ENCODE measurements at places on chromosomes 6 and 20.
A peak's percentile ranks its signal among the peaks of the same experiment; 100 is the strongest.

DNA sequence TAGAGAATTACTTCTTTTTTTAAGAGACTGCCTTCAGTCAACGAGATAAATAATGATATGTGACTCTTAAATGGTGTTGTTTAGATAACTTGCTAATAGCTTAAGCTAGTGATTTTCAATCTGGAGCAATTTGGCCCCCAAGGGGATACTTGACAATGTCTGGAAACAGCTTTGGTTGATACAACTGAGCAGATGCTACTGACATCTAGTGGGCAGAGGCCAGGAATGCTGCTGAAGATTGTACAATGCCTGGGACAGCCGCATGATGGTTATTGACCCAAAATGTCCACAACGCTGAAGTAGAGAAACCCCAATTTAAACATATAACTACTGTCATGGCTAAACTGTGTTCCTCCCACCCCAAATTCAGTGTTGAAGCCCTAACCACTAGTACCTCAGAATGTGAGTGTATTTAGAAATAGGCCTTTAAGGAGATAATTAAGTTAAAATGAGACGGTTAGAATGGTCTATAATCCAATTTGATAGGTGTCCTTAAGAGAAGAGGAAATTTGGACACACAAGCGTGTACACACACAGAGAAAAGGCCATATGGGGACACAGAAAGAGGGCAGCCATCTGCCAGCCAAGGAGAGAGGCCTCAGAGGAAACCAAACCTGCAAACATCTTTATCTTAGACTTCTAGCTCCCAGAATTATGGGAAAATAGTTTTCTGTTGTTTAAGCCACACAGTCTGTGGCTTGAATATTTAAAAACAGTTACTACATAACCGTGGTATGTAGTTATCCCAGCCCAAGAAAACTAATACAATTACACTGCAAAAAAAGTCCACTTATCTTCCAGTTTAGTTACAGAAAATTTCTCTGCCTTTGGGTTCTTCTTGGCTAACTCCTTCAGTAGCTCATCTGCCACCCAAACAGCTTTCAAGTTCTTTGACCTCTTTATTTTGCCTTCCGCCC, 22.2 kb downstream of the RWDD2A start:
- DNase-seq: peak; percentile 77

DNA sequence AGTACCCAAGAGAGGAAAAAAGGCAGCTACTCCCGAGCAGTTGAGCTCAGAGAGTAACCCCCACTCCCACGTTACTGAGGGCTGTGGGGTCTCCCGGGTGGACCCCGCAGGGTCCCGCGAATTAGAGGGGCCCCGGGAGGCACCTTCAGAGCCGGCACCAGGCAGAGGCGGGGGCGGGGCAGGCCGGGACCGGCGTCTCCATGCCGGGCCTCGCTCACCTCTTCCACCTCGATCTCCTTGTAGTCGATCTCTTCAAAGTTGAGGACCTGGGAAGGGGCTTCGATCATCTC, 381 bp downstream of the MAP3K7 start:
- DNase-seq: no peak

GRCh38 chr6:49416195-49416594, 46.9 kb downstream of the MMUT start:
- DNase-seq: no peak

DNA sequence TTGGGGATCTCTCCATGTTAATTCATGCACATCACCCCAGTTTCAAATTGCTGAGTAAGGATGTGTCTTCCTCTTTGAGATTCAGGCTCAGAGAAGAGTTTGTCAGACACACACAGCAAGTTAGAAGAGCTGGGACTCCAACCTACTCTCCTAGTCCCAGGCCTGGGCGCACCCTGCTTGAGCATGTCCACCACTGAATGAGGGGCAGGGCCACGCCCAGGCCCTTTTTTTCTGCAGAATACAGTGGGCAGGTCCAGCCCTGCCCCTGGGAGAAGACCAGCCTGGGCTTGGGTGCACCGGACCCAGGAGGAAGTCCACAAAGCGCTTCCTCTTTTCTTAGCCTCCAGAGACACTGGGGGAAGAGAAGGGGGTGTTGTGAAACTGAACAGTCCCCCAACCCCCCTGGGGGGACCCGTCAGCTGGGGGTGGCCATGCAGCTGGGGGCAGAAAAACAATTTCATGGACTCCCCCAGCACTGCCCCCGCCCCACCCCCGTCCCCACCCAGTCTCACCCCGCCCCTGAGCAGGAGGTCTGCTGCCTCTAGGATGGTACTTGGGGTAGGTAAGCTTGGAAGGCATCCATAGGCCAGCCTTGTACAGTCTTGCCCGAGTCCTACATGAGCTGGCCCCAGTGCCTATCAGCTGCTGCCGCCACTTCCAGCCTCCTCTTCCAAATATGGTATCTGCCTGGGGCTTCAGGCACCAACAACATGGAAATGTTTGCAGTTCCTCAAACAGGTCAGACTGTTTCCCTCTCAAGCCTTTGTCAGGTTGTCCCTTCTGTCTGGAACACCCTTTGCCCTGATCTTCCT, 11.7 kb upstream of the HCK start:
- no peak for DNase-seq

DNA sequence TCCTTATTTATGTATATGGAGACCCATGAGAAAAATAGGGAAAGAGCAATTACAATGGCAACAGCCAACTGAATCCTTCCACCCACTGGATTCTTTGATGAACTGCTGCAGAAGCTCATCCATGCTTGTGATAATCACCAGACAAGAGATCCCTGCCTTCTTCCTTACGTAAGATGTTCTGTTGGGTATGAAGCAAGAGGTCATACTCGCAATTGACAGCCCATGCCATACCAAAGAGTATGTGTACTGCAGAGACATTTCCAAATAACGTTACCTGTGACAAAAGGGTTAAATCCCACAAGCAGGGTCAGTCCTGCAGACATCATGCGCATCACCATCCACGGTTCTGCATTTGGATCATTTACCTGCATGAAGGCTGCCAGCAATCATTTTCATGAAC, 27.8 kb downstream of the ELOVL5 start:
- DNase-seq: no peak

GRCh38 chr6:15535495-15536197, 127.2 kb downstream of the DTNBP1 start:
- no peak for DNase-seq

- no peak for DNase-seq
Measured at GRCh38 chr20:47736570-47737152, 48.6 kb downstream of the SULF2 start.

DNA sequence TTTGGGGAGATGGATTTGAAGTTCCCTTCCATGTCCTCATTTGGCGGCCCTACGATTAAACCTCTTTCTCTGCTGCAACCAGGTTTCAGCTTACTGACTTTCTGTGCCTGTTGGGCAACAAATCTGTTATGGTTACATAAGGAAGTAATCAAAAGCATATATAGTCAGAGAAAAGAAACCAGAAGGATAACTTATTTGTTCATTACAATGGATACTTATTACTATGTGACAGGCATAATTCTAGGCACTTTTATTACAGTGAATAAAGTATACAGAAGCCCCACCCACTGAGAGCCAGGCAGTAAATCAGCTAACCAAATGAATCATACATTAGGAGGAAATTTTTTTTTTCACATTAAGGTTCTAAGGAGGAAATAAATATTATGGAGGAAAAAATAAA, 9.6 kb upstream of the TRIM31 start:
- no peak for DNase-seq

GRCh38 chr6:5782783-5783547, 223.8 kb downstream of the NRN1 start:
- DNase-seq: no peak

DNA sequence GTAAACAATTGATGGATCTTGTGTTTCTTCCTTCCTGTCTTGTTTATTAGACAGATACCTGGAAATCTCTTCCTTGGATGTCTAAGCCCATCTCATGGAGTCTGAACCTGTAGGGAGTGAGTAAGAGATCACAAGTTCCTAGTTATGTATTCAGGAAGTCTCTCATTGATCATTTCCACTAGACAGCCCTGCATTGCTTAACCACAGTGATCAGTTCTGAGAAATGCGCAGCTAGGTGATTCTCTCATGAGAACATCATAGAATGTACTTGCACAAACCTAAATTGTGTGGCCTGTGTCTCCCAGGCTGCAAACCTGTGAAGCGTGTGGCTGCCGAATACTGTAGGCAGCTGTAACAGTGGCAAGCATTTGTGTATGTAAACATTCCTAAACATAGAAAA, 39.1 kb downstream of the FAM120B start:
- no peak for DNase-seq

- no peak for DNase-seq
Measured at GRCh38 chr20:44536175-44536574, 14.3 kb upstream of the SERINC3 start.

DNA sequence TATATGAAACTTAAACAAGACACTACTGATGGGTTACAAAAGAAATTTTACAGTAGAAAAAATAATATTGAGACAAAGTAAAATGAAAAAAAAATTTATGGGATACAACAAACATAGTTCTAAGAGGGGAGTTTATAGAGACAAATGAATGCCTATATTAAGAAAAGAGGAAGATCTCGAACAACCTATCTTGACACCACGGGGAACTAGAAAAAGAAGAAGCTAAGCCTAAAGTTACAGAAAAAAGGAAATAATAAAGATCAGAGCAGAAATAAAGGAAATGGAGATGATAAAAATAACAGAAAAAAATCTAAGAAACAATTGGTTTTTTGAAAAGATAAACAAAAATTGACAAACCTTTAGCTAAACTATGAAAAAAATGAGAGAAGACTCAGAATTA, 9.1 kb upstream of the ECHDC1 start:
- DNase-seq: no peak

DNA sequence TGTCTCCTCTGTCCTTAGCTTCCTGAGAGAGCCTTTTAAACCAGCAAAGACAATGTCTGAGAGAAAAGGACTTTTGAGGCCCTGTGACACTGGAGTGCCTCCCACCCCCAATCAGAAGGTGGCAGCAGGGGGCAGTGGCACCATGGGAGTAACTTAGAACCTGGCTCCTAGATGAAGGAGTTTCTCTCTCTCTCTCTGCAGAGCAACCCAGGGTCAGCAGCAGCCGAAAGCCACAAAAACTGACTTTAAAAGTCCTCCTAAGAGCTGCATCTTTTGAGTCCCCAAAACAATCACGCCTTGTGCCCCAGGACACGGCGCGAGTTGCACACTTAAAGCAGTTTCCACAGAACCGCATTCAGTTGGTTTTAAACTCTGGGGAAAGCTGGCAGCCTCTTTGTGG, 5.3 kb upstream of the TCP11 start:
- DNase-seq: peak; percentile 62

GRCh38 chr20:5895626-5896025, 54.7 kb downstream of the TRMT6 start:
- DNase-seq: no peak

- peak; percentile 89 for DNase-seq
Measured at GRCh38 chr6:36368921-36369865, 18.3 kb downstream of the ETV7 start.

GRCh38 chr20:32959351-32960221, 44.6 kb downstream of the SUN5 start:
- DNase-seq: no peak

- no peak for DNase-seq
Measured at GRCh38 chr6:21505574-21505990, 88.0 kb upstream of the SOX4 start.

GRCh38 chr6:104601131-104601651, 258.5 kb downstream of the HACE1 start:
- peak; percentile 35 for DNase-seq

DNA sequence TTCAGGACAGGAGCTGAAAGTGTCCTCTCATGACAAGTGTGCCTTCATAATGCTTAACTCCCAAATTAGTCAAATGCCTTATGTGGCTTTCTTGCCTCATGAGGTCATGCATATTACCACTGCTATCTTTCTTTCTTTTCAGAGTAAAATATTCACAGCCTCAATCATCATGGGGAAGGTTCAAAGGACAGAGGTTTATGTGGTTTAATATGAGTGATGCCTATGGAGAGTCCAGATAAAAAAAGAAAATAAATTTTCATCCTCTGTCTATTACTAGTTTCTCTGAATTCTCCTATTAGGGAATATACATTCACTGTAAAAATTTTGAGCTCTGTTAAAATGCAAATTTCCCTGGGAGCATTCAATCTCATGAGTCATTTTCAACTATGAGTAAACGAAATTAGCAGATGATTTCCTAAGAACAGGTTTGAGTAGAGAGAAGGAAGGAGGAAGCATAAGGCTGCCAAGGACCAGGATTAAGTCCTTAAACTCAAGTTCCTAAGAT, 396.9 kb upstream of the ADGRB3 start:
- peak; percentile 40 for DNase-seq

GRCh38 chr6:166387642-166388289, 5.0 kb upstream of the MPC1 start:
- no peak for DNase-seq

DNA sequence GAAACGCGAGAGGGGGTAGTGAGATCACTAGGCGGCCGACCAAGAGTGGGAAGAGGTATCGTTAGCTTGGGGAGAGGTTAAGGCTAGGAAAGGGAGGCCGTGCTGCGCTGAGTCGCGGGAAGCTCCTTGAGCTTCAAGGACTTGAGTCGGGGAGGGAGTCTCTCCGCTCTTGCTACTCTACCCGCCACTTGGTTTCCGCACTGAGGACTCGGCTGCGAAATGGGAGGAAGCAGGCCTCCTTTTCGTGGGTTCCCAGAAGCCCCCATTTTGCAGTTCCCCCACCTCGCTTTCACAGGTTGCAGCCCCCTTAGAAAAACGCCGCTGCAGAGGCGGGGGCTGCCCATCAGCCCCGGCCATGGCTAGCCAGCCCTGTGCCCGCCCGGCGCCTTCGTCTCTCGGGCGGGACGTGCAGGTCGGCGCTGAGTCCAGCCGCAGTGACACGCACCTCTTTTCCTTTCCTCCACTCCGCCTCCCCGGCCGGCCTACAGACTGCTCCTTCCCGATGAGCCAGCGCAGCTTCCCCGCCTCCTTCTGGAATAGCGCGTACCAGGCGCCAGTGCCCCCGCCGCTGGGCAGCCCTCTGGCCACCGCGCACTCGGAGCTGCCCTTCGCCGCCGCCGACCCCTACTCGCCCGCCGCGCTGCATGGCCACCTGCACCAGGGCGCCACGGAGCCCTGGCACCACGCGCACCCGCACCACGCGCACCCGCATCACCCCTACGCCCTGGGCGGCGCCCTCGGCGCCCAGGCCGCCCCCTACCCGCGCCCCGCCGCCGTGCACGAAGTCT, 4.9 kb downstream of the VGLL2 start:
- no peak for DNase-seq

DNA sequence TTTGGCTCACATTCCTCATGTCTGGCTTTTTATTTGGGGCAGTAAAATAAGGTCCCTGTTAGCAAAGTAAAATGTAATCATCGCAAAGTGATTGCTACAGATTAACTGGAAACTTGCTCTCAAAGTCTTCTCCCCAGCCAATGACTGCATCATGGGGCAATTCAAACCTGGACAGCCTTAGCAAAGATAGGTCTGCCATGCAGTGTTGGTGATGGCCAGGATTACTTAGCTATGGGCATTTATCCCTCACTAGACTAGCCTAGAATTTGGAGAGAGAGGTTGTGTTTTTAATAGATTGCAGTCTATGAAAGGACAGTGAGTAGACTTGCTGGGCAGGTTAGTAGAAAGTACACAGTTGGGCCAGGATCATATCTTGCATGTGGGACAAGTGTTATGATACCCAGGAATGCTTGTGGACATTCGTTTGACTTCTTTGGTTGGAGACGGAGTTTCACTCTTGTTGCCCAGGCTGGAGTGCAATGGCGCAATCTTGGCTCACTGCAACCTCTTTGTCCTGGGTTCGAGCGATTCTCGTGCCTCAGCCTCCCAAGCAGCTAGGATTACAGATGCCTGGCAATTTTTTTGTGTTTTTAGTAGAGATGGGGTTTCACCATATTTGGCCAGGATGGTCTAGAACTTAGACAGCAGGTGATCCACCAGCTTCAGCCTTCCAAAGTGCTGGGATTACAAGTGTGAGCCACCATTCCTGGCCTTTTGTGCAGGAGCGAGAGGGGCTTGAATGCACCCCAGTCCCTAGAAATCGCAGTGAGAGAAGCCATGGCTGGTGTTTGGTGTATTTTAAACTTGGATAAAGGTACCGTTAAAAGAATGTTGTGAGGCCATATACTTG, 3.4 kb downstream of the RPS12 start:
- DNase-seq: no peak

All from fibroblast of upper back skin (primary cell).